ENCODE measurements at places on chromosomes 7 and 10. TPM values are rescaled to one million over a fixed set of nuclear protein-coding genes. Genes with fewer than 3 reads are reported as not detected.

- no peak overlapping the region for H3K4me3 ChIP-seq
- H3K27me3 ChIP-seq: no peaks in the 10 kb centered on the region
- no peak overlapping the region for H3K27ac ChIP-seq
- no peak for DNase-seq
- H3K4me1 ChIP-seq: no peaks in the 10 kb centered on the region
Measured at GRCh38 chr7:47132471-47132870, 449.4 kb downstream of the TNS3 start.

- no peaks in the 10 kb centered on the region for H3K4me1 ChIP-seq
- no peak for DNase-seq
- H3K36me3 ChIP-seq: no peaks in the 10 kb centered on the region
- H3K27me3 ChIP-seq: no peaks in the 10 kb centered on the region
Measured at GRCh38 chr7:118615681-118616080, 391.2 kb downstream of the ANKRD7 start.

DNA sequence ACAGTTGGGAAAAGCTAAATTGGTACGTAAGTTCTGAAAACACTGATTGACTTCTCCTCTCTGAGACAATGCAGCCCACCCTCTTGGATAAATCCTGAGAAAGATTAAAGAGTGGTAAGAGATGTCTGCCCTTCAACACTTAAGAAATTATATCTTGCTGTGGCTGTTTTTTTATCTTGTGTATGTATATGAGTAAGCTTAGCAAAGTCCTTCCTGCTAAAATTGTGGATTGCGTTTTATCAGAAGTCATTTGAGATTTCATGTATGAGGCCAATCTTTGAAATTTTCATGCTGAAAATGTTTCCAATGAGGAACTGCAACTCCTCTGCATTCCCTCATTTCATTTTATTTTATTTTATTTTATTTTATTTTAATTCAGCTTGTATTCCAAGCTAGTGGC, 106.2 kb upstream of the INHBA start:
- H3K36me3 ChIP-seq: no peaks in the 10 kb centered on the region
- no peaks in the 10 kb centered on the region for H3K27me3 ChIP-seq
- H3K4me3 ChIP-seq: no peak overlapping the region
- H3K27ac ChIP-seq: no peak overlapping the region

DNA sequence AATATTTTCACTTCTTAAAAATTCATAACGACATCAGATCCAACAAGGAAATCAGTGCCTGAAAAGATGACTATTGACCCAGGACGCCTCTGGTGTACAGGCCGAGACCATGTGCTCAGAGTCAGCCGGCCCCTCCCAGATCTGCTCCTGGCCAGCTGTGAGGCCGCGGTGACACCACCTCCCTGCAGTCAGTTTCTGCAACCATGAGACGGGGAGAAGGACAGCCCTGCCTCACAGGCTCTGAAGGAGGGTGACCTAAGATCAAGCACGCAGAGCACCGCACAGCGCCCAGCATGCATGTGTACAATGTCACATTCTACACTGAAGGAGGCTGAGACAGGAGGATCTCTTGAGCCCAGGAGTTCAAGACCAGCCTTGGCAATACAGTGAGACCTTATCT, 2.6 kb upstream of the GPER1 start:
- H3K27me3 ChIP-seq: no peaks in the 10 kb centered on the region
- H3K27ac ChIP-seq: no peak overlapping the region
- no peak for DNase-seq
- H3K36me3 ChIP-seq: no peaks in the 10 kb centered on the region
- peaks cover 40% of the 10 kb centered on the region for H3K4me1 ChIP-seq

- H3K36me3 ChIP-seq: no peaks in the 10 kb centered on the region
- no peak for DNase-seq
- peaks cover 8% of the 10 kb centered on the region for H3K27me3 ChIP-seq
- H3K4me1 ChIP-seq: no peaks in the 10 kb centered on the region
Measured at GRCh38 chr10:125693524-125693847, 10.5 kb upstream of the TEX36 start.

- peak overlapping the region; percentile 49 for H3K27ac ChIP-seq
- H3K36me3 ChIP-seq: no peaks in the 10 kb centered on the region
- no peaks in the 10 kb centered on the region for H3K27me3 ChIP-seq
- peaks cover 19% of the 10 kb centered on the region for H3K4me1 ChIP-seq
- peak; percentile 51 for DNase-seq
Measured at GRCh38 chr10:122487174-122487765, 25.9 kb downstream of the HTRA1 start.

- no peak overlapping the region for H3K4me3 ChIP-seq
- H3K4me1 ChIP-seq: no peaks in the 10 kb centered on the region
- no peak overlapping the region for H3K27ac ChIP-seq
- DNase-seq: no peak
- no peaks in the 10 kb centered on the region for H3K36me3 ChIP-seq
Measured at GRCh38 chr10:3393958-3394357, 221.4 kb upstream of the PITRM1 start.

GRCh38 chr7:130322615-130323014, 22.0 kb upstream of the CPA5 start:
- no peaks in the 10 kb centered on the region for H3K27me3 ChIP-seq
- DNase-seq: no peak
- no peak overlapping the region for H3K4me3 ChIP-seq
- no peak overlapping the region for H3K27ac ChIP-seq
- H3K4me1 ChIP-seq: no peaks in the 10 kb centered on the region
- H3K36me3 ChIP-seq: no peaks in the 10 kb centered on the region

- no peak overlapping the region for H3K4me3 ChIP-seq
- no peaks in the 10 kb centered on the region for H3K36me3 ChIP-seq
- H3K27me3 ChIP-seq: no peaks in the 10 kb centered on the region
- peaks cover 20% of the 10 kb centered on the region for H3K4me1 ChIP-seq
- peak overlapping the region; percentile 82 for H3K27ac ChIP-seq
Measured at GRCh38 chr7:901388-902154, 25.2 kb downstream of the GET4 start.

- no peak overlapping the region for H3K27ac ChIP-seq
- DNase-seq: no peak
- no peaks in the 10 kb centered on the region for H3K36me3 ChIP-seq
- peaks cover 17% of the 10 kb centered on the region for H3K4me1 ChIP-seq
Measured at GRCh38 chr10:22433875-22434274, 88.6 kb downstream of the SPAG6 start.

DNA sequence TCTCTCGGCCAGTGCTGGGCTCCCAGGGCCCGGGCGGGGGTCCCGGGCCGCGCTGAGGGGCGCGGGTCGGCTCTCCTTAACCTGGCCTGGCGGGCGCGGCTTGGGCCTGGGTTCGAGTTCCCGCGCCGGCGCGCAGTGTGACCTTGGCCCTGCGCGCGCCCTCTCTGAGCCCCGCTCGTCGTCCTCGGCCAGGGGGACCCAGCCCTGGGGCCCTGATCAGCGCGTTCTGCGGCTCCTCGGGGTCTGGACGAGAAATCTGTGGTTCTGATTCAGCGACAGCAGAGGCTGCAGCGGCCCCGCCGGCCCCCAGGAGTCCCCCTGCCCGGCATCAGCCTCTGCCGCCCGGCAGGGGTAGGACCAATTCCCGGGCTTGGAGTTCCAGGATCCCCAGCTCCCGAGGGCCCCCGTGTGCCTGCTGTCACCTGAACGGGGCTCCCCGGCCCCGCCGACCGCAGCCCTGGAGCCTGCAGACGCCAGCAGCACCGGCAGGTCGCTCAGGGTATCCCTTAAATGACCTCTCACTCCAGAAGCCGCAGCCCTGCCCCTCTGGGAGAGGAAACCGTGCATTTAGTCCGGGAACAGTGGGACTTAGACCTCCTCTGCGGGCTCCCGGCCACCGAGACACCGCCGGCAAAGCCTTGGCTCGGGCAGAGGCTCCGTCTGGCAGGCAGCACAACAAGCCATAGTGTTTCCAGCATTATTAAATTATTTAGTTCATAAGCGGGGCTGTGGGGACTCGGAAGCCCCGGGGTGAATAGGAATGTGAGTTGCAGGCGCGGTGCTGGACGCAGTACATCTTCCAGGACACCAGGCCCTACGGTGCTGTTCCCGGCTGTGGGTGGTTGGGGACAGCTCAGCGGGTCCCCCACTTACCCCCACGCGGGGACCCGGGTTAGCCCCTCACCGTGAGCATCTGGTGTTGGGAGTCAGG, 572 bp downstream of the CHST12 start:
- no peaks in the 10 kb centered on the region for H3K27me3 ChIP-seq
- no peaks in the 10 kb centered on the region for H3K36me3 ChIP-seq
- DNase-seq: peak; percentile 46

ZNF425 gene
- 1.4 TPM for total RNA-seq

NRG3 gene
- total RNA-seq: 1.4 TPM

LOXL4 gene
- total RNA-seq: 3.4 TPM

PPP1R3A gene
- not detected for total RNA-seq

ITGB8 gene
- total RNA-seq: 8.2 TPM

CPEB3 gene
- 10.9 TPM for total RNA-seq

LRIT1 gene
- total RNA-seq: not detected

NEUROD6 gene
- not detected for total RNA-seq

CNTNAP2 gene
- 2.2 TPM for total RNA-seq

RBP4 gene
- 10.3 TPM for total RNA-seq
